ENCODE measurements at places on chromosomes 7 and 10.

DNA sequence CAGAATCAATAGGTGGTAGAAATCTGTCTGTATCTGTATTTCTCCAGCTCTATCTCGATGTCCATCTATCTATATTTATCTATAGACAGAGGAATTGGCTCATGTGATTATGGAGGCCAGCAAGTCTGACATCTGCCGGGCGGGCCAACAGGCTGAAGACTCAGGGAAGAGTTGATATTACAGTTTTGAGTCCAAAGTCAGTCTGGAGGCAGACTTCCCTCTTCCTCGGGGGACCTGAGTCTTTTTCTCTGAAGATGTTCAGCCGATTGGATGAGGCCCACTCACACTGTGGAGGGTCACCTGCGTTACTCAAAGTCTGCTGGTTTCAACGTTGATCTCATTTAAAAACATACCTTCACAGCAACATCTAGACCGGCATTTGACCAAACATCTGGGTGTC lies 98.7 kb downstream of the RAMP3 start:
- no peak for DNase-seq

- no peak for DNase-seq
These were observed 152.5 kb downstream of the SLC25A13 start for GRCh38 chr7:96169439-96169838.

DNA sequence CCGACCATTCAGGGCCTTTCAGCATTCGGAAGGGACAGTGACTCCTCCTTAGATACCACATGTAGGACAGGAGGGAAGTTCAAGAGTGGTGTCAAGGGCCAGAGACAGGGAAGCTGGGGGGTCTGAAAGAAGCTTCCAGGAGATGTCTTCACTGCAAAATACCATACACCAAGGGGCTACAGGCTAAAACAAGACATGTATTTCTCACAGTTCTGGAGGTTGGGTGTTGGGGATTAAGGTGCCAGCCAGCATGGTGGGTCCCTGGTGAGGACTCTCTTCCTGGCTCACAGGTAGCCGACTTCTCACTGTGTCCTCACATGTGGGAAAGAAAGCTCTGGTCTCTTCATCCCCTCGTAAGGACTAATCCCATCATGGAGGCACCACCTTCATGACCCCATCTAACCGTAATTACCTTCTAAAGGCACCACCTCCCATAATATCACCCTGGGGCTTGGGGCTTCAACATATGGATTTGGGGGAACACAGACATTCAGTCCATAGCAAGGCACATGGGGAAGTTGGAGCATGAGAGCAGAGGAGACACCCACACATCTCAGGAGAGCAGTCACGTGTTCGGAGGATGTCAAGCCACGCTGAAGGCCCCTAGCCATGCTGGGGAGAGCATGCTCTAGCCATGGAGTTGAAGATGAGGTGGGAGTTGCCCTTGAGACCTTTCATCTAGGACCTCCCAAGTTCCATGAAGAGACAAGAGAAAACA lies 73.9 kb upstream of the GDF10 start:
- DNase-seq: no peak

GRCh38 chr10:104374591-104374990 lies 21.0 kb downstream of the CFAP58 start:
- DNase-seq: no peak

DNA sequence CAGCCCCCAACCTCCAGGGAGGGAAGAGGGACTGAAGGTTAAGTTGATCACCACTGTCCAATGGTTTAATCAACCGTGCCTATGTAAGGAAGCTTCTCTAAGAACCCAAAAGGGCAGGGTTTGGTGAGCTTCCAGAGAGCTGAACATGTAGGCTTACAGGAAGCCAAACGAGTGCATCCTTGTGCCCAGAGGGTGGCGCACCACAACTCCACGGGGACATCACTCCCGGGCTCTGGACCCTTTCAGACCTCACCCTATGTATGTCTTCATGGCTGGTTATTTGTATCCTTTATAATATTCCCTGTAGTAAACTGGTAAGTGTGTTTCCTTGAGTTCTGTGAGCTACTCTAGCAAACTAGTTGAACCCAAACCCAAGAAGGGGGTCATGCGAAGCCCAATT lies 11.5 kb upstream of the NFKB2 start:
- DNase-seq: no peak

DNA sequence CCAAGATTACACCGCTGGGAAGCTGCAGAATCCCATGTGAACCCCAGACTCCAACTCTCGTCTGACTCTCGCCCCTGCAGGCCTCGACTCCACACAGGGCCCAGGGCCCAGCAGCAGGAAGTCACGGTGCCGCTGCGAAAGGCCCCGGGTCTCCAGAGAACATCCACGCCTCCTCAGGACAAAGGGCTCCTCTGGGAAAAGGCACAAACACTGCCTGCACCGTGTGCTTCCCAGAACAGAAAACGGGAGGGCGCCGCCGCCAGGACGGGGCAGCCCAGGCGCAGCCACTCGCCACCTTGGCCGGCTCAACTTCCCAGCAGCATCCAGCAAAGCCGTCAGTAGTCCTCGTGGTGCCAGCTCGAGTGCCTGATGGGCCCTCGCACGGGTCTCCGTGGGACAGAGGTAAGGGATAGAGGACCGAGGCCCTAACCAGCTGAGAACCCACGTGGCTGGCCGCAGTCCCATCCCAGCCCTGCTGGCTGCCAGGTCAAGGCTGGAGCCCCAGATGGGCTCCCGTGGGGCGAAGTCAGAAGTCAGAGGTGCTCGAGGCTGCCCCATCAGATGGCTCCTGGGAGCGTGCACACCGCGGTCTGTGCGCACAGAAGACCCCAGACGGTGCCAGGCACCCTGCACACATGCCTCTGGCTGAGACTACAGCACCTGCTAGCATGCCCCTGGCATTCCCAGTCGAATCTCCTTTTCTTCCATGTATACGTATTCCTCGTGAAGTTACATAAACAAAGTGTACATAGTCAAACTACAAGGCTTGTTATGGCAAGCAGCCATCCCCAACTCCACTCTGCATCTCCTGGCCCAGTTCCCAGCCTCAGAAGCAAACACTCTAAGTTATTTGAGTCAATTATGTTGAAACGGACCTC lies 60.2 kb downstream of the MAD1L1 start:
- DNase-seq: no peak

DNA sequence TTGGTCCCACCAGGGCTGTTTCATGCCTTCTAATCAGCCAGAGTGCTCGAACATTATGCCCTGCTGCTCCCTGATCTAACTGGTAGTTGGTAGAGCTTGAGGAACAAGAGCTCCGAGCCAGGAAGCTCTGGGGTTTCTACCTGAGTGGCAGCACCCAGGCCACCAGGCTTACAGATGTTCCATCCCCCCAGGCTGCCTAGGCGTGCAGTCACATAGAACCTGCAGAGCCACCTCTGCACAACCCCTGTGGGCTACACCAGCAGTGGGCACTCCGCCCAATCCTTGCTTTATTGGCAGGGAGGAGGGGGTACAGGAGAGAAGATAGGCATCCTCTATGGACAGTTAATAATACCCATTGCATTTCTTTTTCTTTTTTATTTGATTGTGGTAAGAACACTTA lies 21.8 kb downstream of the MAP3K8 start:
- no peak for DNase-seq
